Muscle of leg (tissue), 16 donors: ENCODE measurements at places on chromosomes 11 and 22. TPM values are rescaled to one million over a fixed set of nuclear protein-coding genes. Genes with fewer than 3 reads are reported as not detected.

DNA sequence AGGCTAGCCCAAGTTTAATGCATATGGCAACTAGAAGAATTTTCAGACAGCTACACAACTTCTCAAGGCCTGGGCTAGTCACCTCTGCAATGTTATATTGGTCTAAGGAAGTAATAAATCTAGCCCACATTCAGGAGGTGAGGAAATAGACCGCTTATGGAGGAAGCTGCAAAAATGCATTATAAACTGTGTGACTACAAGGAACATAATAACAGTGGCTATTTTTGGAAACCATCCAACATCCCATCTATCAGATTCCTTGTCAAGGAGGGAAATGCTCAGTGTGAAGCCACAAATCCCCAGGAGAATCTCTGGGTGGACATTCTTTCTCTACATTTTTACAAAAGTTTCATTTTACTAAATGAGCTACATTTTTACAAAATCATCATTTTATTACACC lies 76.1 kb downstream of the BBOX1 start:
- DNase-seq, result peak; percentile 36

DNA sequence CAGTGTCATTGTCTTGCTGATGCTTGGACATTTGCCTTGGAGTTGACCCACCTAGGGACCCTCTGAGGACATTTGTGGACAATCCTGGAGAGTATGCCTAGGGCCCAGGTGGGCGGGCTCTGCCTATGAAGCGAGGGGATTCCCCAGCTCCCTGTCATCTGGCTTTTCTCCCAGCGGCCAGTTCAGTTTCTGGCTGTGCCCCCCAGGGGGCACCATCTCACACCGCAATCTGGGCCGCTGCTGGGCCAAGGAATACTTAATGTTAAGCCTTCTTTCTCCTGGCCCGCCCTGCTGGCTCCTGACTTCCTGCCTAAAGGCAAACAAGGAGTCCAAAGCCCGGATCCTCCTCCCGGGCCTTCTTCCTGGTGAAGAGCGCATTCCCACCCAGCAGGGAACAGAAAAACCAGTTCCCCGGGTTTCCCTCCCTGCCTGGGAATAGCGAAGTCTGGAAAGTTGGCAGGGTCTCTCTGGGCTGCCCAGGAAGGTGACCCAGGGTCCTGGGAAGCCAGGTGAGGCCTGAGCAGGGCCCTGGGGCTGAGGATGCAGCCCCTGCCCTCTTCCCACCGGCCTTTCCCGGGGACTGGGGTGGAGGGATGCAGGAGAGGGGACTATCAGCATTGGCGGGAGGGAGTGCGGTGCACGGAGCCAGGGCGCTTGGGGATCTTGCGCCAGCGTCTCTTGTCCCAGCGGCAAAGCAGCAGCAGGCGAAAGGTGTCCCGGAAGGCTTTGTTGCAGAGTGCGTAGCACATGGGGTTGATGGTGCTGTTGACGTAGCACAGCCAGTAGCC lies 11.9 kb downstream of the CHRM1 start:
- peak; percentile 82 for DNase-seq

- no peak for DNase-seq
These were observed 17.9 kb downstream of the TTC17 start for GRCh38 chr11:43376594-43376993.

DNA sequence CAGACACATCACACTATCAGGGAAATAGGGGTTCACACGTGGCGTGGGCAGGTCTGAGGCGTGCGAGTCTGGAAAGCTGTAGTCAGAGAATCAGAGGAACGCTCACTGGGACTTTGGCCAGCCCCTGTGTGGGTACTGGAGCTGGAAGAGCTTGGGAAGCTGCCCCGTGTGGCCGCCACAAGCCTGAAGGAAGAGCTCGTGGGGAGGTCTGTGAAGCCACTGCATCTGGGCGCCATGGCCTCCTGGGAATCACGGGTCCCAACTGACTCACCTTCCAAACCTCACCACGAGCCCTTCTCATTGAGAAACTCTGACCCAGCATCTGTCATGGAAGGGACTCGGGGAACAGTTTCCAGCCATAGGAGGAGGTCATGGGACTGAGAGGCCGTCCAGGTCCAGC lies 5.9 kb upstream of the MRGPRF start:
- DNase-seq, result no peak

DNA sequence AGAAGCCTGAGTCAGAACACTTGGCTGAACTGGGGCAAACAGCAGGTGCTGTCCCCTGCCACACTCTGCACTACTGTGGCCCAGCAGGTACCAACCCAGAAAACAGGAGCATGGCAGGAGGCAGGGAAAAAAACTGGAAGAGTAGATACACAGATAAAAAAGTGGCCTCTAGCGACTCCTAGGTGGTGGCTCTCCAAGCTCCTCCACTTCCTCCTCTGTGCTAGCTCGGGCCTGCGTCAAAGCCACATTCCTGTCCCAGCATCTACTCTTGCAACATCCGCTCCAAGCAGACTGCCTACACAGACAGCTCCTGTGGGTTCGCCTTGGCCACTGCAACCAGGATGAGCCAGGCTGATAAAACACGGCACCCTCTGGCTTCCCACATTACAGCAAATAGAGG lies 6.9 kb downstream of the OR8B12 start:
- DNase-seq, result peak; percentile 44

DNA sequence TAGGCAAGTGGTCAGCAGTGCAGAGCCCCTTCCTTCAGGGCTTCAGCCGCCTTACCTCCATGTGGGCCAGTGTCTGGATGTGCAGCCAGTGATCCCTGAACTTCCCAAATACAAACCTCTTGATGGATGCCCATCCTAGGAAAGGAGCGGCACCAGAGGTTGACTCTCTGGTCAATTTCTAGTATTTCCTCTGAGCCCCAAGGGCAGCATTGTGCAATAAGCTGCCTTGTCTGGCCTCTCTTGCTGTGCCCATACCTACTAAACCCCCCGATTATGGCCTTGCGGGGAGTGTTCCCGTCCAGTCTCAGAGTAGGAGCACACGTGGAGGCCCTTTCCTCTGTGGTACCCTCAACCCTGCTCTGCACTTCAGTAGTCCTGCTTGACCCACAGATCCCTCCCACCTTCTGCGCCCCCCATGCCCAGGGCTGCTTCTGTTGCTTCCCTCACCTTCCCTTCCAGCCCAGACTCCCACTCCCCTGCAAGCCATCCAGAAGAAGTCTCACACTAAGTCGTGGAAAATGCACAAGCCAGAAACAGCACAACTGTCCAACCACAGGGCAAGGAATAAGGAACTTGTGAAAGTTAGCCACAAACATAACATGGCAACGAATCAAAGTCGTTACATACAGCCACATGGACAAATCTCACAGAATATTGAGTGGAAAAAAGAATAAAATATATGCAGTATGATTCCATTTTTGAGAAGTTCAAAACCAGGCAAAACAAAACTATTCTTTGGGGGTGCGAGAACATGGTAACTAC lies 39.6 kb upstream of the HORMAD2 start:
- no peak for DNase-seq

DNA sequence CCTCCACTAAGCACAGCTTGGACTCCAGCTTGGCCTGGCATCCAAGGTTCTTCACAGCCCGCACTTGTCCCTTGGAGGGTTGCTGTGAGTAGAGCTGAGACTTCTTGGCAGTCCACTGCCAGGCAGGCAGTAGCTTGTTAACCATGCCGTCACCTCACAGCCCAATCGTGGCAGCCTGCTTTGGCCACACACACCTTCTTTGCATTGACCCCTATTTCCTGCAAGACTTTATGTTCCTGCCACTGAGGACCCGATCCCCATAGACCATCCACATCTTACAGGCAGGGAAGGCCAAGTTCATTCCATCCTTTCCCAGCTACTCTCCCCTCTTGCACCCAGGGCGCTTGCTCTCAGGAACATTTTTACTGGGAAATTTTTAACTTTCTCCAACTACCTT lies 2.5 kb upstream of the PYGM start:
- no peak for DNase-seq

Gene HBB
- 247 TPM for polyA plus RNA-seq

DNA sequence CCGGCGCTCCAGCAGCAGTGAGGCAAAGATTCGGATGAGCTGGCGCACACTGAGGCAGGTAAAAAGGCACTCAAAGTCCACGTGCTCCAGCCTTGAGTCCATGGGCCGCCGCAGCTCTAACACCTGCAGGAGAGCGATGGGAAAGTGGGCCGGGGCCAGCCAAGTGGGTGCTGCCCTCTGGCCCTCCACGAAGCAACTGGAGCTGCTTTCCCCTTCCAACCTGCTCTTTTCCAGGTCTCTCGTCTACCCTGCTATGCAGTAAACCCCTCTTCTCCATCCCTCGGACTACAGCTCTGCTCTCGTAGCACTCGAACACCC lies 20.0 kb downstream of the RPL27A start:
- no peak for DNase-seq

GRCh38 chr22:44394246-44395117 lies 81.7 kb upstream of the SHISAL1 start:
- peak; percentile 0 for DNase-seq

GRCh38 chr22:41939981-41940831 lies 6.7 kb downstream of the CENPM start:
- DNase-seq, result no peak

- DNase-seq, result peak; percentile 61
These were observed 26.9 kb downstream of the POLR3H start for GRCh38 chr22:41517172-41518047.

GRCh38 chr11:15123849-15124248 lies 9.1 kb downstream of the INSC start:
- no peak for DNase-seq

DNA sequence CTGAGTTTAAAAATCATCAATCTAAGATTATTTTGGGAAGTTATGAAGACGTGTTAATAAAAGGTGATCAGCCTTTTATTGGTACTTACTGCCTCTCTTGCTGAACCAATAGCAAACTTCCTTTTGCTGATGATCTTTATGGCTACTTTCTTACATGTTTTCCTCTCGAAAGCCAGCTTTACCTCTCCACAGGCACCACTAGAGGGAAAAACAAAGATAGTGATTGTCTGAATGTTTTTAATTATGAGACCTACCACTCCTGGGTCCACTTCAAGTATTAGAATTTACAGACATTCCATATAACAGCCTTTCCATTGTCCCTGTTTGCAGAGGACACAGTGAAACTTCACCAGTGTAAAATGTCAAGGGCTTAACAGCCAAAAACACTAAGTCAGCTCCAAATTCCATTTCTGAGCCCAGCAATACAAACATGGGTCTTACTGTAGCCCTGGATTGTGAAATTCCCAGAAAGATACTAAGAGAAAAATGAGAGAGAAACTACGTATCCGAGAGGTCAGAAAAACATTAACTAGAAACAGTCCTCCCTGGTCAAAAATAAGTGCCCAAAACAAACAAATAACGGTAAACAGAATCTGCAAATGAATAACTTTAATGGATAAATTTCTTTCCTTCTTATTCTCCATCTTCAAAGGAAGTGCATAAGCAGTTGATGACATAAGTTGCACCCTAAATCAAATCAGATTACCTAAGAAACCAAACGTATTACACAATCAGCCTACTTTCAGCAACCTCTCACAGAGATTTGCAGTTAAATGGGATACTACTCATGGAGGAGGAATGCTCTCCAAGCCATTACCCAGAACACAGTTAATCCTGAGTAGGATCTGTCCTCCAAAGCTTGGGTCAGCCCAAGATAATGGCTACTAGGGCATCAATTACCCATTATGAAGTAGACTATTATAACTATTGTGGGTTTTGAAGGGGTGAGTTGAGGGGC lies 29.5 kb downstream of the CHEK2 start:
- peak; percentile 66 for DNase-seq

DNA sequence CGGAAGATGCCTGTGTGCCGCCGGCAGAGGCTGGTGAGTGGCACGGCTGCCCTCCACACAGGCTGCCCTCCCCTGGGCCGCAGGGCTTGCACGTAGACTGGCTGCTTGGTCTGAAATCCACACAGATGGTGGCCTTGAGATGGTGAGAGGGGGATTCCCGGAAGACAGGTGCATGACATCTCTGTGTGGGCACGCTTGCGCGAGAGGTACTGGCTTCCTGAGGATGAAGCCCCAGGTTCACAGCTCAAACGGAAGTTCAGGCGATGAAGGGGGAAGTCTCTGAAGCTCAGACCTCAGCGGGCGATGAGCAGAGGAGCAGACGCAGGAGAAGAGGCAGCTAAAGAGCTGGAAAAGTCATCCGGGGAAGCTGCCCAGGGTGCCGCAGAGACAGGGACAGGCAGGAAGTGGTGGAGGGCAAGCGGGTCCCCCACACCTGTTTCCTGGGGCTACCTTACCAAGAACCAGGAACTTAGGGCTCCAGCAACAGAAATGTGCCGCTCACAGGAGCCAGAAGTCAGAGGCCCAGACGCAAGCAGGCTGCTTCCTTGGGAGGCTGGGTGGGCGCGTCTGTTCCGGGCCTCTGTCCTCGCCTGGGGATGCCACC lies 7.2 kb downstream of the CRELD2 start:
- DNase-seq, result no peak

- DNase-seq, result no peak
These were observed 7.8 kb upstream of the DUSP18 start for GRCh38 chr22:30675436-30675835.

DNA sequence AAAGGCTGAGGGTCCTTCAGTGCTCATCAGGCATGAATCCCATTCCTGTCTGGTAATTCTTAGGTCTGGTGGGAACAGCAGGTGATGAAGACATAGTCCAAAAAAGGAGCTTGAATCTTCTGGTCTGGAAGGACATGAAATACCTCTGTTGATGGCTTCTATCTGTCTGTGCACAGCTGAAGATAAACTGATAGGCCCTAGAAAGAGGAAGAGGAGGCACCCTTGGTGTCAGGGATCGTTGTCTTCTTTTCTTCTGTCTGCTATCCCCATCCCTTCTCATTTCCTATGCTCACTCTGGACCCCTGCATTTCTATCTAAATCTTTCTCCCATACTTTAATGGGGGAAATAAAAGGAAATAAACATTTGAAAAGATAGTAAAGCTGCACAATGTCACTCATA lies 9.4 kb downstream of the AGBL2 start:
- DNase-seq, result no peak

Gene GGTLC3
- polyA plus RNA-seq, result not detected

Gene MS4A6E
- not detected for polyA plus RNA-seq

Gene DCUN1D5
- polyA plus RNA-seq, result 32.0 TPM

GRCh38 chr22:39410264-39410663 lies 10.7 kb downstream of the TAB1 start:
- no peak for DNase-seq

DNA sequence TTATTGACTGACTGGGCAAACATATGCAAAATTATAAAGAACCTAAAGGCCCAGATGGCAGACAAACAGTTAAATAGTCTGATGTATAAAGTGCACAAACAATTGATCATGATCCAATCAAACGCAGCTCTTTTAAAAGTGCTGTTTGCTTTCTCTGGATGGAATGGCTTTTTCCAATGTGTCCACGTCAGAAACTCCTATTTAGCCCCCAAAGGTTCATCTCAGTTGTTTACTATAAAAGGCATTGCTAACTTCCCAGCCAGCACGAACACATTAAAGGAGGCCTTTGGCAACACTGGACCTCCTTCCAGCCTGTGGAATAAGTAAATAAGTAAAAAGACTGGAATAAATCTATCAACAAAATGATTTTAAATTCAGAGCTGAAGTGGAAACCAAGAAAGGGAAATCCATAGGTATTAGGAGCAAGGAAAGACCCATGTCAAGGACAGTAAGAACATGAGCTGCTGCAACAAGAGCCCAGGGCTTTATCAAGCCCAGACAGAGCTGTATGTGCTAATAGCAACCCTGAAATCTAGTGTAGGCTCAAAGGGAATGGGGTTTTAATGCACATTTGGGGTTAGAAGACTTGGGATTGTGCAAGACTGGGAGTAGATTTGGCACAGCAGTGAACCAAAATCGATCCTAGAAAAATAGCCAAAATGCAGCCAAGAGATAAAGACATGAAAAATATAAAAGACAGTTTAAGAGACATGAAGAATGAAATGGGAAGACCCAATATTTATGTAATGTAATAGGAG lies 105.4 kb downstream of the EFCAB6 start:
- DNase-seq, result no peak

Gene SIK2
- 25.4 TPM for polyA plus RNA-seq

GRCh38 chr22:44926491-44927415 lies 83.1 kb downstream of the PHF21B start:
- DNase-seq, result no peak
